ENCODE measurements at places on chromosomes 7 and 10.

GRCh38 chr10:93680412-93681047 is 21.9 kb downstream of the FRA10AC1 start:
- DNase-seq = no peak

GRCh38 chr10:20380401-20380800 is 516.7 kb downstream of the NEBL start:
- DNase-seq = no peak

DNA sequence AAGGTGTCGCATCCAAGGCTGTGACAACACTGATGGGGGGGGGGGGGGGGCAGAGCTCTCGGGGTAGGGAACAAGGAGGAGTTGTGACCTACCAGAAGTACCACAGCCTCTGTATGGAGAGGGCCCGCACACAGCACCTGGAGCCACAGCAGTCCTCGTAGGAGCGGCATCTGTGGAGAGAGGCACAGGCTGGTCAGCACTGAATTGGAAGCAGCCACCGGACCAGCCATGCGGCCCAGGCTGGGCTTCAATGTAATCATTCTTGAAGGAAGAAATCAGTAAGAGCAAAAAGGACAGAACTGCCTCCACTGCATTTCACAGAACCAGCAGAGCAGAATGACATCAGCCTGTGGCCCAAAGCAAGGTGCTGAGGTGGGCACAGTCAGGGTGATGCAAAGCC is 74.8 kb downstream of the VOPP1 start:
- DNase-seq = no peak

DNA sequence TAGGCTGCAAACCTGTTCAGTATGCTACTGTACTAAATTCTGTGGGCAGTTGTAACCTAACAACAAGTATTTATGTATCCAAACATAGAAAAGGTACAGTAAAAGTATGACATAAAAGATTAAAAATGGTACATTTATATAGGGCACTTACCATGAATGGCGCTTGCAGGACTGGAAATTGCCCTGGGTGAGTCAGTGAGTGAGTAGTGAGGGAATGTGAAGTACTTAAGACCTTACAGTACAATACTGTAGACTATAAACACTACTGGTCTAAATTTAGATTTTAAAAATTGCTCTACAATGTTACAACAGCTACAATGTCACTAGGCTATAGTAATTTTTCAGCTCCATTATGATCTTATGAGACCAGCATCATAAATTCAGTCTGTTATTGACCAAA is 146.0 kb upstream of the GNAI1 start:
- DNase-seq = no peak
